ENCODE measurements at places on chromosomes 6 and 20.

DNA sequence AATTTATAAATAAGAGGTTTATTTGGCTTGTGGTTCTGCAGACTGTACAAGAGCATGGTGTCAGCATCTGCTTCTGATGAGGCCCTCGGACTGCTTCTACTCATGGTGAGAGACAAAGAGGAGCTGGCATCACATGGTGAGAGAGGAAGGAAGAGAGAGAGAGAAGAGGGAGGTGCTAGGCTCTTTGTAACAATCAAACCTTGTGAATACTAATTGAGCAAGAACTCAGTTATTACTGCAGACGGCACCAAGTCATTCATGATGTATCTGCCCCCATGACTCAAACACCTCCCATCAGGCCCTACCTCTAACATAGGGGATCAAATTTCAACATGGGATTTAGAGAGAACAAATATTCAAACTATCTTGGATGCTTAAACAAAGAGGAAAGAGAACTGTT is 6.3 kb upstream of the SIRPG start:
- DNase-seq = no peak

GRCh38 chr20:32681175-32682084 is 7.7 kb upstream of the C20orf203 start:
- DNase-seq = no peak

GRCh38 chr6:149147938-149148718 is 169.4 kb upstream of the TAB2 start:
- DNase-seq = peak; percentile 66

DNA sequence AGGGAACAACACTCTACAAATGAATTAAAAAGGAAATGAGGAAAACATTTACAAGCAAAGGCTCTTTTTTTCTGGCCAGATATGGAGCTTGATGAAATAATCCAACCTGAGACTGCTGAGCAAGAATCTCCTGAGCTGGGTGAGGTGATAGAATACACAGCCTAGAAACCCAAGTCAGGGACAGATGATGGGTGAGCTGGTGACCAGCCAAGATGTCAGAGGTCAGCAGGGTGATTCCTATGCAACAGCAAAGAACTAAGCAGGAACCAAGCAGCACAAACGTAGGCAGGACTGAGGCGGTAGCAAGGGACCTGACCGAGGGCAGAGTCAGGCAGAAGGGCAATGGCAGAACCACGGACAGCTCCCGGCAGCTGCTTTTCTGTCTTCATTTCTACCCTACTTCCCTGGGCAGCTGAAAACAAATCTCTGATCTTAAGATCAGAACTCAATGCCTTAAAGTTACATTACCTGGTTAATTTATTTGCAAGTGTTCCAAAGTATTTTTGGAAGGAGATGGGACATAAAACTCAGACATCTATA is 75.1 kb downstream of the CDC40 start:
- no peak for DNase-seq

DNA sequence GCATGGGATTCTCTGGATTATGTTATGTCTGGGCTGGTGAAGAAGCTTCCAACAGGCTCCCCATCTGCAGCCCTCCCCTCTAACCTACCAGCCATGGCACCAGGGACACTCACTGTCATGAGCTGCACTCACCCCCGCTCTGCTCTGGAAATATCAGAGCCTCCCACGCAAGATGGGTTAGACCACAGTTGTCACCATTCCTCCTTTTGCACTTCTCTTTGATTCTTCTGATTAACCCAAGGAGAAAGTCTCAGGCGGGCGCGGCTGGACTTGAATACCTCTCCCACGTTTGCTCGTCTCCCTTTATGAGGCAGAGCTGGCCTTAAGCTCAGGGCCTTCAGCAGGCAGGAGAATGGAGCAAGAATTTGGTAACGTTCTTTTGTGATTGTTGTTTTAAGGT is 128.1 kb downstream of the CEBPB start:
- no peak for DNase-seq

- no peak for DNase-seq
Observed at GRCh38 chr6:130771741-130772140, 55.5 kb upstream of the SMLR1 start.

- no peak for DNase-seq
Observed at GRCh38 chr6:168584249-168584648, 143.3 kb downstream of the SMOC2 start.

DNA sequence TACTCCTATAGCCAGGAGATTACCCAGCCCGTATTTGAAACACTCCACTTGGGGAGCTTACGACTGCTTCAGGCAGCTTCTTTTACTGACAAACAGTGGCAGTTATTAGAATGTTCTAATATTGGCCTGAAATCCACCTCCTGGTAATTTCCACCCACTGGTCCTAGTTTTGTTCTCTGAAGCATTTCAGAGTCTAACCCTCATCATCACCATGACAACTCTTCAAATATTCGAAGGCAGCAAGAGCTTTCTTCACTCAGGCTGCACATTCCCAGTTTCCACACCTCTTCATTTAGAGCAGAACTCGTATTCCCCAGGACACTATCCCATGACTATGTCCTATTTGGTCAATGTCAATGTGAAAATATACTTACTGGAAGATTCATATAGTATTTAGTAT is 325.6 kb downstream of the UBE3D start:
- no peak for DNase-seq

- DNase-seq = no peak
Observed at GRCh38 chr20:8267009-8267408, 134.9 kb downstream of the PLCB1 start.

GRCh38 chr6:71229477-71229876 is 59.1 kb upstream of the OGFRL1 start:
- DNase-seq = no peak

DNA sequence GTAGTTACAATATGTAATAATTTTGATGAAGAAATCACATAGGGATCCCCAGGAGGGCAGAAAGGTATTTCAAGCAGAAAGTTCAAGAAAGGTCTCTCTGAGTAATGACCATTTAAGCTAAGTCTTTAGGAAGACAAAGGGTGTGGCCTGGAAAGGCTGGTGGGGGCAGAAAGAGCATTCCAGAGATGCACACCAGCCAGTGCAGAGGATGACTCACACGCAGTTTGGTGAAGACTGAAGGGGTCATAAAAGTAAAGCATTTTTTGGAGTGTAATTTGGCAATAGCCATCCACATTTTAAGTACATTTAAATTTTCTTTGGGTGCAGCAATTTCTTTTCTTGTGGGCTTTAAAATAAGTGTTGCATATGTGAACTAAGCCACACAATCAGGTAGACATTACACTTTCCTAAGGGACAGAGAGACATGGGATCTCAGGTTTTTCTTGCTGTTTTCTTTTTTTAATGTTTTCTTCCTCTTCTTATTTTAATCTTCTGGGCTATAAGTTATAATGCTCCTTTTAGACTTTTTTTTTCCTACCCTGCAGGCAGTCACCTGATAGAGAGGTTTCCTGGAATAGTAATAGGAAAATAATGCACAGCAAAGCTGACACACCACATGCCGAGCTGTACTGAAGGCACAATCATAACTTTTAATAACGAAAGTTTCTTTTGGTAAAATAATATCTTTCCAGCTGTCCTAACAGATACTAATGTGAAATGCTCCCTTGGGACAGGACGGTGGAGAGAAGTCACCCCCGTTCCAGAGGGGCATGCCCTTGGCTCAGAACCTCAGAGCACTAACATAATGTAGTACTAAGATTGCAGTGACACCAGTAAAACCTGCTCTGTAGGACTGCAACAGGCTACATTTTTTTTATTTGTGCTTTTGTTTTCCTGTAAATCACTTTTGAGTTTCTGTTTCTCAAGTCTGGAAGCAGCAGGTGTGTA is 49.6 kb upstream of the PTPRK start:
- DNase-seq = no peak

DNA sequence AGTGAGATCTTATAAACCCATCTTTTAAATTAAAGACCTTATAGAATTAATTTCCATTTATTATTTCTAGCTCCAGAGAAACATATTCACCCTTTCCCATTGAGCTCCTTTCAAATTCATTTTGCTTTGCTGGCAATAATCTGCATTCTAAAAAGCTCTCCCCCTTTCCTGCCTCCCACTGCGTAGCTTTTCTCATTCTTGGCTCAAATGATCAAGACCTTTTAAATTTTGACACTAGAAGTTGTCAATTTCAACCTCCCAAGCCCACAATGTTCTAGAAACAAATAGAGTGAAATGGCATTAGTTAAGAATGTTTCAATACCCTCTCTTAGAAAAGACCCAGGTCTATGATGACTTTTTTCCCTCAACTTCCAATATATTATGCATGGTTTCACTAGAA is 186.9 kb downstream of the AKAP7 start:
- DNase-seq = no peak

- no peak for DNase-seq
Observed at GRCh38 chr6:156794546-156795354, 17.6 kb downstream of the ARID1B start.

GRCh38 chr20:5508044-5508443 is 191.3 kb upstream of the PROKR2 start:
- no peak for DNase-seq

GRCh38 chr6:144475411-144475810 is 190.3 kb downstream of the UTRN start:
- peak; percentile 33 for DNase-seq

DNA sequence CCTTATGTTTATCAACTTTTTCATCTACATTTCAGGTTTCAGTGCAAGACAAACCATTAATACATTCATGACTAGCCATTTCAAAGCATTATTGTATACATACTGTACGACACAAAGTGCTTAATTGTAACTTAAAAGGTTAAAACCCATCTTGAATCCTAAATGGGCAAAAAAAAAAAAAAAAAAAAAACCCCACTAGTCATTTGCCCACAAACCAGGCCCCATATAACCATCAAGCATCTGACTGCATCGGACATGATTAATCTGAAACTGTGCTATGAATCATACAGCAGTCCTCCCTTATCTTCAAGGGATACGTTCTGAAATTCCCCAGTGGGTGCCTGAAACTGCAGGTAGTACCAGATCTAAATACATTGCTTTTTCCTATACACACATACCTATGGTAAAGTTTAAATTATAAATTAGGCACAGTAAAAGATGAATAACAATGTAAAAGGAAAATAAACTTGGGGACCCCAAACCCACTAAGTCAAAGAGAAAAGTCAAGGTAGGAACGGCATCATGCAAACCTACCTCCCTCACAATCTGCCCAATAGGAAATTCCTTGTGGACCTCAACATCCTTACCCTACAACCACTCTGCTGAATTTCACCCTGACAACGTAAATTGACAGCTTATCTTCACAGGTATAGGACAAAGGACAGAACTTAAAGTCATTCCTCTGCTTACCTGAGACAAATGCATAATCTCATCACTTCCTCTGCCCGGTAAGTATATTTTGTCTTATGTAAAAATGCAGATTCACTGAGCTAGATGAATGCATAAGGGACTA is 14.3 kb downstream of the B4GALT5 start:
- no peak for DNase-seq

GRCh38 chr6:139784222-139784769 is 409.8 kb upstream of the CITED2 start:
- DNase-seq = no peak

DNA sequence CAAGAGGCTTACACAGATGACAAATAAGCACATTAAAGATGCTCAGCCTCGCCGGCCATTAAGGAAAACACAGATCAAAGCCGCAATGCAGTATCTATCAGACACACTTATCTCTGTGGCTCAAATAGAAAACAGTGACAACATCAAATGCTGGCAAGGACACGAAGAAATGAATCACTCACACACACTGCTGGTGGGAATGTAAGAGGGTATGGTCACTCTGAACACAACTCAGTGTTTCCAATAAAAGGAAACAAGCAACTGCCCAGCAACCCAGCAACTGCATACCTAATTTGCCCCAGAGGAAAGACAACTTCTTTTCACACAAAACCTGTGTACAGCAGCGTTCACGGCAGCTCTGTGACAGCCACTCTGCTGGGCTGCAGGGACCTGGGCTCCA is 155.8 kb downstream of the WDR27 start:
- DNase-seq = no peak

DNA sequence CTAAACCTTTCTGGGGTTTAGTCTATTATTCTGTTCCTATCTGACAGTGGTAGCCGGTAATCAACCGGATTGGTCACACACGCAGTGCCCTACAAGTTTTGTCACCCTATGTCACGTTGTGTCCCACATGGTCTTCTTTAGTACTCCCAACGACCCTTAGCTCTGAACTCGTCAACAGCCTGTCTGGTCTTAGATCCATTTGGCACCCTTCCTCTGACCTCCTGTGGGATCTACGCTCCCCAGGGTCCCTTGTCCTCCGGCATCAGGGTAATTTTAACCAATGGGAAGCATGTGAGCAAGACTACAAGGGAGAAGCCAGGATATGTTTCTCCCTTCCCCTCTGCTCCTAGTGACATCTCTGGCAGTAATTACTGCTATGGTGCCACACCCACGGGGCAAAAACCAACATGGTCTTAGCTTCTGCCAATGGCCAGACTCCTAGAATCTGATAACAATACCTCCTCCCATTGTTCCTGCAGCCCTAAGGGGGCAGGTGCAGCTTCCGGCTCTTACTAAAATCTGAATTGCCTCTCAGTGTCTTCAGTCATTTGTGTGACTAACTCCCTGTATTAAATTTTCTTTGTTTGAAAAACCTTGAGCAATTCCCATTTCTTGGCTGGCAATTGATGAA is 56.6 kb downstream of the MAFB start:
- no peak for DNase-seq

GRCh38 chr6:97947841-97948240 is 664.8 kb upstream of the MMS22L start:
- DNase-seq = no peak
